ENCODE measurements at places on chromosomes 16 and 17.

- no peak for DNase-seq
Observed at GRCh38 chr16:8431783-8432182, 158.5 kb downstream of the TMEM114 start.

DNA sequence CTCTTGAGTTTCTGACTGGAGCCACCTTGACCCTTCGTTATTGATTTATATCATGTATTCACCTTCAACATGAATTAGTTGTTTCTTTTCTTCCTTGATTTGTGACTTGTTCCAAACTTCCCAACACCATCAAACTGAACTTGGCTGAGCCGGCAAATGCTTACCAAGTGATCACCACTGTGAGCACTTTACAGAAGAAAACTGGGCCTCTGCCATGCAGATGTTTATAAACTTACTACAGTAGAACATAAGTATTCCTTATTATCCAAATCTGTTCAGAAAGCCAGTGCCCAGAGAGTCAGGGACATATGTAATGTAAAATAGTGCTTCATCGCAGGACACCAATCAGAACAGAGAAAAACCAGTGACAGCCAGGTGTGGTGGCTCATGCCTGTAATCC, 19.9 kb downstream of the CMTM4 start:
- DNase-seq, result no peak

DNA sequence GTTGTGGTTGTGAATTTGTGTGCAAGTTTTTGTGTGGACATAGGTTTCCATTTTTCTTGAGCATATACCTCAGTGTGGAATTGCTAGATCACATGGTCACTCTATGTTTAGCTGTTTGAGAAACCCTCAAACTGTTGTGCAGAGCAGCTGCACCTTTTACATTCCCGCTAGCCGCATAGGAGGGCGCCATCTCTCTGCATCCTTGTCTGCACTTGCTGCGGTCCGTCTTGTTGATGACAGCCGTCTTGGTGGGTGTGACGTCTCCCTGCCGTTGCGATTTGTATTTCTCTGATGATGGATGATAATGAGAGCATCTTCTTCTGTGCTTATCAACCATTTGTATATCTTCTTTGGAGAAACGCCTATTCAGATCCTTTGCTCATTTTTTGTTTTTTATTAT, 25.1 kb upstream of the IL17C start:
- DNase-seq, result no peak

GRCh38 chr17:4557626-4558346, 2.6 kb downstream of the GGT6 start:
- no peak for DNase-seq

- DNase-seq, result no peak
Observed at GRCh38 chr16:269061-269796, 6.5 kb downstream of the RGS11 start.

GRCh38 chr16:31206776-31207175, 4.2 kb upstream of the PYCARD start:
- DNase-seq, result no peak
